Hematopoietic multipotent progenitor cell treated with erythropoietin and hydrocortisone succinate and interleukin-3 and kit ligand, for 8 days (in vitro differentiated cells): ENCODE measurements at places on chromosomes 6 and 20.

DNA sequence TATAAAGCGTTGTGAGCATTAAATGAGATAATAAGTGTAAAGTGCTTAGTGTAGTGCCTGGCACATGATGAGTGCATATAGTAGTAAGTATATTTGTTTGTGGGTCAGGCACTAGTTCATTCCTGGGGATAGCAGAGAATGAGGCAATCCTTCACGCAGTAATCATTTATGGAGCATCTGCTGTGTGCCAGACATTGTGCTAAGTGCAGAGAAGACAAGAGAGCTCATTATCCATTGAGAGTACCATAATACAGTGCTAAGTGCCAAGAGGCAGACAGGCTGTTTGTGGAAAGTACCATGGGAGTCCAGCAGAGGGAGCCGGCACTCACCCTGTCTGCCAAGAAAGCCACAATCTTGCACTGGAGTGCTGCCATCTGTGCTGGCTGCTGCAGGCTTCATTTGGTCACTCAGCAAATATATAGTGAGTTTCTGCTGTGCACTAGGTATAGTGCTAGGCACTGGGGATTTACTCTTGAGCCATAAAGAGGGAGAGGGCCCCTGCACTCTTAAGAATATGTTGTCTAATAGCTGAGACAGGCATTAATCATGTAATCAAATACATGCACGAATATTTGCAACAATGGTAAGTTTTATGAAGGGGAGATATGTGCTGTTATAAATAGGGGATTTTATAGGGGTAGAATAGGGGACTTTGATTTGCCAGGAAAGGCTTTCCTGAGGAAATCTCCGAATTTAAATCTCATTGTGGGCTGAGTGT, 12.9 kb upstream of the MROH8 start:
- peak; percentile 92 for DNase-seq

DNA sequence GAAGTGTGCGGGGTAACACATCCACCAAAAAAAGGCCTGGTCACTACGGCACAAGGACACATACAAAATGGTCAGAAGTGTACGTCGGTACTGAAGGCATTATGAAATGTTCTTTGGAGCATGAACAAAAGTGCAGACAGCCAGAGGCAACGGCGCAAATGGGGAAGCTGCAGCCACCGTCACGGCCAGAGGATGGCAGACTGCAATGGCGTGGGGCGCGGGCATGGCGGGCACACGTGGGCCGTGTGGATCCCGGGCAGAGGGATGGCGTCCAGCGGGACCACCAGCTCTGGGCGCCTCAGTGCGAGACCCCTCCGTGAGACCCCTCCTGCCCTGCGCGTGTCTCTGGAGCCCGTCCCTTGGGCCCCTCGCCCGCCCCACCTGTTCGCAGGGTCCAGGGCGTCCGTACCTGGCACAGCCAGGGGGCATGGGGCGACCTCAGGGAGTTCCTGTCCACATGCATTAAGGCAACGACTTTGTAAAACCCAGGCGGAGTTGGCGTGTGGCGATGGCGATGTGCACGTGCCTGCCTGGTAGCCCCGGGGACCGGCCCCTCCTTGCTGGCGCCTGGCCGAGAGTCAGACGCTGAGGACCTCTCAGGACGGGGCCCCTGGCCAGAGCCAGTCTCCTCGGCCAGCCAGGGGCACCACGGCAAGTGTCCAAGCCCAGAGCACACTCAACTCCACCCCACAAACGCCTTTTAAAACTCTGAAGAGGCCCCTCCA, 39.5 kb upstream of the CHRNA4 start:
- DNase-seq: no peak

GRCh38 chr6:136550330-136551071, at the start of gene MAP7:
Gene MAP7 (minus strand): TSS chr6:136550422. CDS start chr6:136550408, 14 bp downstream.
- peak; percentile 38 for DNase-seq

- no peak for DNase-seq
Observed at GRCh38 chr6:129429956-129430355, 280.0 kb downstream of the ARHGAP18 start.

DNA sequence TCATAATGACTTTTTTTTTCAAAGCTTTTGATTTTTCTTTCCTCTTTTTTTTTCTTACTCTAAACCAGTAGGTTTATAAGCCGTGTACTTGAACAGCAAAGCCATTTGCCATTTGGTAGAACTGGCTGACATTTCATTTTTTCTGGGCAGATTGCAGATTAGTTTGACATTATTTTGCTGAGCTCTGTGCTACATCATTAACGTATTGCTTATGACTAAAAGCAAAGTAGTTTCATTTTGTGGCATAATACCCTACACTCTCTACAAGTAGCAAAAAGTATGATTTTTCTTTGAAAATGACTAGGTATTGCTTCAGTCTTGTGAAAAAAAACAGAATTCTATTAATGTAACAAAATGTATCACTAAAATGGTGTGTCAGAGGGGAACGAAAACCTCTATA, 141.3 kb downstream of the GRIK2 start:
- no peak for DNase-seq

GRCh38 chr20:63248835-63249591, 5.2 kb downstream of the NKAIN4 start:
- DNase-seq: no peak

- no peak for DNase-seq
Observed at GRCh38 chr6:45423824-45424450, 46.2 kb upstream of the SUPT3H start.

- no peak for DNase-seq
Observed at GRCh38 chr6:119174879-119175817, 96.7 kb upstream of the FAM184A start.

DNA sequence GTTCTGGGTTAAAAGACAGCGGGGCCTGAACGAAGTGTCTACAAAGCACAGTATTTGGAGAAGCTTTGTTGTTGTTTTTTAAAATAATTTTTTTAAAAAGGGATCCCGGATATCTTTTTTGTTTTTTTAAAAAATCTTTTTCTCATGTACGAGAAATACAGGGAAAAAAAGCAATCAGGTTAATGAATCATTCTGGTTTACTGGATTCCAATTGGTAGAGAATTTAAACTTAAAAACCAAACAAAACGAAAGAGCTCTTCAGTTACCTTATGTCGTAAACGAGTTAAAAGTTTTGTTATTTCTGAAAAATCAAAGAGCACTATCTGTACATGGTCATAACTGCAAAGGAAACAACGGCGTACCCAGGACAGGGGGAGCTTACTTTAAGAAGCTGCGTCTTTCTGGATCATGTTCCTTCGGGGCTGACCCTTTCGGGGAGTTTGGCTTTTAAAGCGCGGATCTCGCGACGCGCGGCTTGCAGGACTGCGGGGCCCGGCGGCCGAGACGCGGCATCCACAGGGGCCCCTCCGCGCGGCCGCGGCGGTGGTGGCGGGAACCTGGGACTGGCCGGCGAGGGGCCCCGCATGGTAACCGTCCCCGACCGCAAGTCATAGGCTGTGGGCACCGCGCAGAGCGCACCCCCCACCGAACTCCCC, 927 bp downstream of the IL20RA start:
- no peak for DNase-seq

DNA sequence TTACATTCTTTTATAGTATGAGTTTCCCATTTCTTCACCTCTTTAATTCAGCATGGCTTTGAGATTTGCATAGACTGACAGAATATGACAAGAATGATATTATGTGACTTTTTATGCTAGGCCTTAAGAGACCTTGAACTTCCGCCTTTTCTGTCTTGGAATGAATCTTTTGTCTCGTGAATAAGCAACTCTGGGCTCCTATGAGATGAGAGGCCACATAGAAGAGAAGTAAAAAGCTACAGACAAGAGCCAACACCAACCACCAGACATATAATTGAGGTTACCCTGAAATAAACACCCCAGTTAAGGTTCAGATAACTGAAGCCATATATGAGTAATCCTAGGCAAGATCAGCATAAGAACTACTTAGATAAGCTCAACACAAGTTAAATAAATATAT, 600.8 kb downstream of the MEI4 start:
- no peak for DNase-seq

DNA sequence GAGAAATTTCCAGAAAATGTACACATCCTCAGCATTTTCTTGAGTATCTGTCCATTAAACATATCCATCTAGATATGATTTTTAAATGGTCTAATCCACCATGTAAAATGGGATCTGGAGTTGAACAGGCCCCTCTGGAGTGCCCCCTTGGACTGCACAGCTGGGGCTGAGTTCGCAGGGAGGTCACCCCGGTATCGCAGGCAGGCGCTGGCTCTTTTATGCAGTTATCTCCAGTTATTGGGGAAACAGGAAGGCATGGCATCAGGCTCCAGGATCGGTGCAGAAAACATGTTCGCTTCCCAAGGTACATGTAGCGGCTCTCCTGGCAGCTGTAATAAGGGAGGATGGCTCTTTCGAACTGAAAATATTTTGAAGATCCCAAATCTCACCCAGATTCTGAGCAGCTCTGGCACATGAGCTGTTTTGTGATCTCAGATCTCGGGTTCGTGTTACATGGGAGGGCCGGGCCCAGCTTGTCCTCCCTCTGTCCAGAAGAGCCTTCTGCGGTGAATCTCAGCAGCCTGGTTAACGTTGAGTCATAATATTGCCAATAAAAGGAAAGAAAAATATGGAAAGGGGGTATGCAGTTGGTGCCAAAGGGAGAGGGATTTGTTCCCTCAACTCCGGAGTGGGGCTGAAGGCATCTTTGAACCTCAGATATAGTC, 167.7 kb downstream of the EYA2 start:
- DNase-seq: no peak

GRCh38 chr6:113674075-113674474, 183.1 kb upstream of the MARCKS start:
- no peak for DNase-seq

DNA sequence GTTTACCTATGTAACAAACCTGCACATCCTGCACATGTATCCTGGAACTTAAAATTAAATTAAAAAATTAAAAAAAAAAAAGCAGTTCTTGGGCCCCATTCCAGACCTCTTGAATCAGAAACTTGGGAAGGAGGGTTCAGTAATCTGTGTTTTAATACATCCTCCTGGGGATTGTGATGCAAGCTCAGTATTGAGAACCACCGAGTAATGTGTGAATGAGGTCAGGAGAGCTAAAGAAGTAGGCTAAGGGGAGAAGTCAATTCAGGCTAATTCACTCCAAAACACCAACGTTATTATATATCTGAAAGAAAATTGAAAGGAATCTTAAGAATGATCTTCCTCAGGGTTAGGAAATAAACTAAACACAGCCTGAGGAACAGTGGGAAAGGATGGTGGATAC, 120.4 kb downstream of the RNF144B start:
- DNase-seq: no peak

DNA sequence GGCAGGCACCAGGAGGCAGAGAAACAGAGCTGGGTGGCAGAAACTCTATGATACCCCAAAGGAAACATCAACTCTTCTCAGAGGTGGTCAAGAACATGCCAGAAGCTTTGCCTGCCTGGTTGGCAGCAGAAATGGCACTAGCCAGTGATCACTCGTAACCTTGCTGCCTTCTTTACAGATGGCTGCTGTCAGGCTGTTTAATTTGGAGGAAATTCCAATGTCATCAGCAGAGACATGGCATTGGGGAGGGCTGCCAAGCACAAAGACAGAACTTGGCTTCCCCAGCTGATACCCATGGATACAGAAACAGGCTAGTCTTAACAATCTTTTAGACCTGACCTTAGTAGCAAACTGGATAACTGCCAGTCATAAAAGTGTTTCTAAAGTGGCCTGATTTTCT, 153.6 kb downstream of the GMPR start:
- DNase-seq: no peak

DNA sequence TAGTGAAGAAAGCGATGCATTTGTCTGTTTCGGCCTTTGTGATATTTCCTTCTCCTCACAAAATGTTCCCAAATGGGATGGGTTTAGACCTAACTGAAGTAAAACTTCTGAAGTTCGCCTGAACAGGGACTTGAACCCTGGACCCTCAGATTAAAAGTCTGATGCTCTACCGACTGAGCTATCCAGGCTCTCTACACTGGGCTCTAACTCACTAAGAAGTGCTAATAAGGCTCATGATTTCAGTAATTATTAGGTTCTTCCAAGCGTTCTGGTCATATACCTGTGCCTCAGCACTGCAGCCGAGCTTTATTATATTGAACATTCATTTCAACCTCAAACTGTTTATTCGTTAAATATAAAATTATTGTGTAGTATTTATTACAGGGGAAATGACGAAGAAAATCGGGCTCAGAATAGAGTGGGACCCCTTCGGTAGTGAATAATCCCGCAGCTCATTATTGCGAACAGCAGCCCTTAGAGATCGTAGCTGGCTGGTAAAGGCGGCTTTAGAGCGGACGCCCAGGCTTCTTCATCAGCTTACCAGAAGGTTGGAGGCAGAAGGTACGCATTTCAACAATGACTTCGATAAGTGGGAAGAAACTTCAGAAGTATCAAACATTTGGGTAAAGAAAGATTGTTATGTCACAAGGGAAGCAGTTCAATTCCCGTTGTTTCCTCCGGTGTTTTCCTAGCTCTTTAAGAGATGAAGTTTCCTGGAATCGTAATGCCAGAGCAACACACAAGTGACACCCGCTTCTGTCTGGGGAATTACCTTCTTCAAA, 119.0 kb upstream of the ZNF184 start:
- DNase-seq: peak; percentile 73

DNA sequence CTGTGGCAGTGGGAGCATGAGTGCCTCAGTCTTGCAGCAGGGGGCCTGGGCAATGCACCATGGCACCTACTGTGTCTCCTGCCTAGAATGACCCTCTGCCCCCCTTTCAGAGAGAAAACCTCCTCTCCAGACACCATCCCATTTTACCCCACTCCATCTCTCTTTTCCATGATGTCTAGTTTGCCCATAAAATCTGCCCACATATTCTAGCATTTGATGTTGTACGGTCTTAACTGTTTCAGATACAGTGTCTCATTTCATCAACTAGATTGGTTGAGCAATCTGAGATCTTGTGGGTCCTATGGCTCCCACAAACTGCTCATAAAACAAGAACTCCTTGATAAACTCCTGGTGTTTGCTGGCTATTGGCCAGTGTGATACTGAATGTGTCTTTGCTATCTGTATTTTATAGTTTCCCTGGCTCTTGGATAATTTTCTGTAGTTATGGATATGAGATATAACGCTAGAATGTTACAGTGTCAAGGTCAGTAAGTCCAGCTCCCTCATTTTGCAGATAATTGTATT, 8.1 kb downstream of the PNPLA1 start:
- DNase-seq: peak; percentile 28

GRCh38 chr6:113588646-113589045, 268.5 kb upstream of the MARCKS start:
- DNase-seq: no peak

DNA sequence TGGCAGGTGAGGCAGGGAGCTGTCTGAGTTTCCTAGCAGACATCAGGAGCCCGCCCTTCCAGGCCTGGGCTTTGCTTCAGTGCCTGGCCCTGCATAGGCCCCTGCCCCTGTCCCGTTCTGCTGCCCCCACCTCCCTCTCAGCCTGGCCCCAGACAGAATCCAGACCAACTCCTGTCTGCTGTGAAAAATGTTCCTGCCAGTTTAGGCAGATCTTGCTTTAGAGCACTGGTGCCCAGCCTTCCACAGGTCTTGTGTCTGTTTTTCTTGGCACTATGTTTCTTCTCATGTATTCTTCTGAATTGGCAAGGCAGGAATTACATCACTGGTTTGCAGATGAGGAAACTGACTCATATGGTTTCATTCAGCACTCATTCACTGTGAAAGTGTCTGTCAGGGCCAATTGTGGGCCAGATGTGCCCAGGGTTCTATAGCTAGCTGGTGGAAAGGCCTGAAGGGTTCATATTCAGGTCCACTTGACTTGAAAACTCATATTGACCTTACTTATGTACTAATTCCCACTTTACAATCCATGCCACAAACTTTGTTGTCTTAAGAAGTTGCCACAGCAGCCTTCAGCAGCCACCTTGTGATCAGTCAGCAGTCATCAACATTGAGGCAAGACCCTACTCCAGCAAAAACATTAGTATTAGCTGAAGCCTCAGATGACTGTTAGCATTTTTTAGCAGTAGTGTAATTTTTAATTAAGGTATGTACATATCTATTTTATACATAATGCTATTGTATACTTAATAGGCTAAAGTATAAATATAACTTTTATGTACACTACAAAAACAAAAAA, 40.5 kb downstream of the HLA-F start:
- DNase-seq: no peak

GRCh38 chr20:20711413-20711812, 1.0 kb downstream of the RALGAPA2 start:
- no peak for DNase-seq
